Upper lobe of right lung (tissue), 1 donor: ENCODE measurements at places on chromosomes 11 and 22.
A peak's percentile ranks its signal among the peaks of the same experiment; 100 is the strongest.

DNA sequence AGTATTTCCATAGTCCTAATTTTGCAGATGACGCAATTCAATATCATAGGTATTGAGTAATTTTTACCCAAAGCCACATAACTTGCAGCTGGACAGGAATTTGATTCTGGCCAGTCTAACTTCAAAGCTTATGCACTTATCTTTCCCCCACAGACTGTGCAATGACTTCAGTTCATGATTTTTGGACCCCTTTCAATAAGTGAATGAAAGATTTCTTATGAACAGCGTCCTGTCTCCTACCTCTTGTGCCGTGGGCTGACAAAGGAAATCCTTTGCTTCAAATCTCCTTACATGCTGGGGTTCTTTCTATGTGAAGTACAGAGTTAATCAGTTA lies 217.7 kb upstream of the KIRREL3 start:
- no peak for DNase-seq

GRCh38 chr11:114259124-114259526 lies 37.1 kb upstream of the NNMT start:
- DNase-seq, result peak; percentile 70

GRCh38 chr11:47659276-47659675 lies 16.9 kb upstream of the MTCH2 start:
- DNase-seq, result no peak

GRCh38 chr11:59188954-59189353 lies 17.0 kb downstream of the DTX4 start:
- no peak for DNase-seq

- peak; percentile 77 for DNase-seq
These were observed 11.6 kb downstream of the MMP3 start for GRCh38 chr11:102831489-102832440.

DNA sequence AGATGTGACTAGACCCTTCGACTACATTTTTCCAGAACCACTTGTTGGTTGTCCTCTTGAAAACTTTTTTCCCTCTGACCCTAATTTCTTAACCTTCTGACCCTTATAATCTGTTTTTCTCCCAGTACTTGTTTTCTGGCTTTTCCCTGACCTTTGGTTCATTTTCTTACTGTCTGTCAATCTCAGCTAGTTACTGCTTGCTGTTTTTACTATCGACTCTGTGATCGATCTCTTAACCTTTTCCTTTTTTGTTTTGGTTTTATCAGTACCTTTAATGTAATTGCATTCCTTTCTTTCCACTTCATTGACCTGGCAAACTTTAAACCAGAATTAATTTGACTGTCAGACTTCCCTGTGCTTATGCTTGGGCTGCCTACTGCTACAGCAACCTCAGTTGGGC lies 92.8 kb downstream of the DDX10 start:
- DNase-seq, result no peak

GRCh38 chr11:3981084-3981633 lies 113.4 kb upstream of the RRM1 start:
- no peak for DNase-seq

DNA sequence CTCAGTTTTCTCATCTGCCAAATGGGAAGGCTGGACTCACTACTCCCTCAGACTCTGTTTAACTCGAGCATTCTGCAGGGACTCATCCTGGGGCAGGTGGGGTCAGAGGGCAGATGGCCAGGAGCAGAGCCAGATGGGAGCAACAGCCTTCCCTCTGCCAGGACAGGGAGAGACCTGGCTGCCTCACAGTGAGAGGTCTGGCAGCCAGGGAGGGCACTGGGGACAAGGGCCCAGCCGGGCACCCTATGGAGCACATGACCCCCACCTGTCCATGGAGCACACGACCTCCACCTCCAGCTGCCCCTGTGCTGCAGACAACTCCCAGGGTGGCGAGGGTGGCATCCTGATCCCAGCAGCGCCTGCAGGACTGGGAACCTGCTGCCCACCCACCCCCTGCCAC lies 67.4 kb downstream of the IGLL1 start:
- no peak for DNase-seq

DNA sequence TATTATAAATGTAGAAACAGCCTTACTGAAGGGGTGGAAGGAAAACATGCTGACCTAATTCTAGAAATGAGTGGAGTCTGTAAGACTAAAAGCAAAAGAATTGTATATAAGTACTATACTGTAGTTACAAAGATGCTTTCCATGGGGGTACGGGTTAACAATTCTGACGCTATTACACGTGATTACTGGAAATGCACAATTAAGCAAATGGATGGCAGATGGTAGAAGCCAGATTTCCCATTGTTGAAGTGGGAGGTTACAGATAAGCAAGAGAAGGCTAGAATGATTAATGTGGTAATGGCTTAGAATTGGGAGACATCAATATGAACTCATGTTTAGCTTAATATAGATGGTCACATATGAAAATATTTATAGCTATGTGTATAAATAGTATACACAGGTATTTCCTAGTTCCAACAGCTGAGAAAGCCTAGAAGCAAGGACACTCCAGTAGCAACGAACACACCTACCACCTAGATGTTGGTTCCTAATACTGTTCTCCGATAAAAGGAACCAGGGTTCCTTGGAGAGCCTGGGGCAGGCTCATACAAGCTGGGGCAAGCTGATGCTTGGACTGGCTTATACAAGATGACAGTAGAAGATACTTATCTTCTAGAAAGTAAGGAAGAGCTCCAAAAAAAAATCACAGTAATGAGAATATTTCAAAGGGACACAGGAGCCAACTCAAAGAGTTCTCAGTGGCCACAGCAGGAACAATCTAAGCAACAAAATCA lies 13.5 kb downstream of the SMC1B start:
- no peak for DNase-seq

DNA sequence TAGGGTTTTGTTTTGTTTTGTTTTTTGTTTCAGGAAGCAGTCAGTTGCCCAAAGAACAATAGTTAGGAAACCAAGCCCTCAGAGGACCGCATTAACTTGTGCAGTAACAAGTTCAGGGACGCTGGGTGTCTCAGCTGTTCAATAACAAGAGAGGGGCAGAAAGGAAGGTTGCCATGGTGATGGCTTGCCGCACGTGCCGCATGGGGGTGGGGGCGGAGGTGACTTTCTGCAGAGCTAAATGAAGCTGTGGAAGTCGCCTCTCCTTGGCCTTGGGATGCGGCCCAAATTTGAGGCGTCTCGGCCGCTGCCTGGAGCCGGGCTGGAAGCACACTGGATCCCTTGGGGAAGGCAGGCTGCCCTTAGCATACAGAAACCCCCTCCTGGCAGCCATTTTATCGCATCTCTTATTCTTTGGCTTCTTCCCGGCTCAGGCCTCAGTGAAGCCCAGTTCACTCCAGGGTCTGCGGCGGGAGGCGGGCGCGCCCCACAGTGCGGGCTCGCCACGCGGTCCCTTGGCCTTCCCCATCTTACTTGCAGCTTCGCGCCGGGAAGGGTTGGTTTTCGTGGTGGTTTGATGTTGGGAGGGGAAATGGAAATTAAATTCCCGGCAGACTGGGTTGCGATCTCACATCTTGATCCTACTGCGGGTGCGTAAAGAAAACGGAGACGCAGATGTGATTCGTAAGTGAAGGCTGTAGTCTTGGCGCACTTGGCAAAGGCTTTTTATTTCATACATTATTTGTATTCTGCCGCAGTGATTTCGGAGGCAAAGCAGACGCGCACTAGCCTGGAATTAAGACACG lies 94.3 kb downstream of the SLC17A6 start:
- DNase-seq, result no peak

DNA sequence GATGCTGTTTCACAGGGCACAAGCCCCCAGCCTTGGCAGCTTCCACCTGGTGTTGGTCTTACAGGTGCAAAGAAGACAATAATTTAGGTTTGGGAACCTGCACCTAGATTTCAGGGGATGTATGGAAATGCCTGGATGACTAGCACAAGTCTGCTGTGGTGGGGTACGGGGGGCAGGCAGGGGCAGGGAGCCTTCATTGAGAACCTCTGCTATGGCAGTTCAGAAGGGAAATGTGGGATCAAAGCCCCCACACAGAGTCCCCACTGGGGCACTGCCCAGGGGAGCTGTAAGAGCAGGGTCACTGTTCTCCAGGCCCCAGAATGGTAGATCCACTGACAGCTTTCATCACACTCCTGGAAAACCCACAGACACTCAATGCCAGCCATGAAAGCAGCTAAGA lies 686.5 kb downstream of the FAM181B start:
- DNase-seq, result no peak

GRCh38 chr11:72014761-72015320 lies 16.1 kb downstream of the IL18BP start:
- DNase-seq, result peak; percentile 48

- DNase-seq, result no peak
These were observed 139.8 kb upstream of the CEP126 start for GRCh38 chr11:101775033-101775432.

DNA sequence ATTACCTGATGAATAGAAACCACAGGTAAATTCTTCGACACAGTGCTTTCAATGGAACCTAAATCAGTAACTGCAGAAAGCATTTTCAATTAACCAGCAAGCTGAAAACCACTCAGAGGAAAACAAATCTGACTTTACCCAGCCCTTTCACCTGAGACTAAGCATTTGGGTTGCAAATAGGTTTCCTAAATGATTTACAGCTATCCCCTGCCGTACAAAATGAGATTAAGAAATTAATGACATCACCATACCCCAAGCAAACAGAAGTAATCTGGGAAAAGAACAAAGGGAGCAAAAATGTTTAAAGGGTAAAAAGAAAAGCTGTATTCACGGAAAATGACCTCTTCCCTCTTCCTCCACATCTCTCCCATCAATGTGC lies 584 bp downstream of the NOX4 start:
- no peak for DNase-seq

DNA sequence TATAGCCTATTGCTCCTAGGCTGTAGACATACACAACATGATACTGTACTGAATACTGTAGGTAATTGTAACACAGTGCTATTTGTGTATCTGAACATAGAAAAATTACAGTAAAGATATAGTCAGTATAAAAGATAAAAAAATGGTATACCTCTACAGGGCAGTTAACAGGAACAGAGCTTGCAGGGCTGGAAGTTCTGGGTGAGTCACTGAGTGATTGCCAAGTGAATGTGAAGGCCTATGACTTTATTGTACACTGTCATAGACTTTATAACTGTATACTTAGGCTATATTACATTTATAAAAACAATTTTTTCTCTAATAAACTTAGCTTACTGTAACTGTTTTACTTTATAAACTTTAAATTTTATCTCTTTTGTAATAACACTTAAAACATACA lies 332.4 kb upstream of the ARHGAP42 start:
- no peak for DNase-seq

DNA sequence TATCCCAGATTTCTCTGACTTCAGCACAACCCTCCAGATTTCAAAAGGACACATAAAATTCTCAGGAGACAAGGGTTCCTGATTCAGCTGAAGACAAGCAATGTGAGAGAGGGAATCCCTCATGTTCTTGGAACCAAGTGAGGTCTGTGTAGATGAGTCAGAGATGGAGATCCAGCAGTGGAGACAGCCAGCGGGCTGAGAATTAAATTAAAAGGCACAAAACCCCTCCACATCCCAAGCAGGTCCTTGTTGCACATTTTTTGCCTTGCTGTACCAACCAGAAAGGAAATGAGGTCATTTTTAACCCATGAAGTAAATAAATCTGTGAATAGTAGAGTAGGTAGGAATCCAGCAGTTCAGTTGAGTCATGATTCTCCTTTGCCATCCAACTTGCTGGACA lies 9.7 kb downstream of the MTNR1B start:
- no peak for DNase-seq

GRCh38 chr22:29870574-29870973 lies 12.4 kb upstream of the MTMR3 start:
- DNase-seq, result no peak

GRCh38 chr11:10934293-10934860 lies 76.5 kb upstream of the ZBED5 start:
- no peak for DNase-seq

- no peak for DNase-seq
These were observed 25.0 kb downstream of the CASP12 start for GRCh38 chr11:104873252-104873651.

DNA sequence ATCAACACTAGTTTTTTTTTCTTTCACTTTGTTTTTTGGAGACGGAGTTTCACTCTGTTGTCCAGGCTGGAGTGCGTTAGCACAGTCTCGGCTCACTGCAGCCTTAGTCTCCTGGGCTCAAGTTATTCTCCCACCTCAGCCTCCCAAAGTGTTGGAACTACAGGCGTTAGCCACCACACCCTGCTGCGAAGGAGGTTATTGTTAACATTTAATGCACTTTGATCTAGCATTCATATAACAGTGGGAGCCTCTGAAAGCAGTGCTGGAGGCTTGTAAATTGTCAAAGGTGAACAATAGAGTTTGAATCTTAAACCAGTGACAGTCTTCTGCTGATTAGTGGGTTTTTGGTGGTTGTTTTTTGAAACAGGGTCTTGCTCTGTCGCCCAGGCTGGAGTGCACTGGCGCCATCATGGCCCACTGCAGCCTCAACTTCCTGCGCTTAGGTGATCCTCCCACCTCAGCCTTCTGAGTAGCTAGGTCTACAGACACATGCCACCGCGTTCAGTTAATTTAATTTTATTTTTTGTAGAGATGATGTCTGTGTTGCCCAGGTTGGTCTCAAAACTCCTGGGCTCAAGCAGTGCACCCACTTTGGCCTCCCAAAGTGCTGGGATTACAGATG lies 96.9 kb upstream of the HORMAD2 start:
- no peak for DNase-seq

DNA sequence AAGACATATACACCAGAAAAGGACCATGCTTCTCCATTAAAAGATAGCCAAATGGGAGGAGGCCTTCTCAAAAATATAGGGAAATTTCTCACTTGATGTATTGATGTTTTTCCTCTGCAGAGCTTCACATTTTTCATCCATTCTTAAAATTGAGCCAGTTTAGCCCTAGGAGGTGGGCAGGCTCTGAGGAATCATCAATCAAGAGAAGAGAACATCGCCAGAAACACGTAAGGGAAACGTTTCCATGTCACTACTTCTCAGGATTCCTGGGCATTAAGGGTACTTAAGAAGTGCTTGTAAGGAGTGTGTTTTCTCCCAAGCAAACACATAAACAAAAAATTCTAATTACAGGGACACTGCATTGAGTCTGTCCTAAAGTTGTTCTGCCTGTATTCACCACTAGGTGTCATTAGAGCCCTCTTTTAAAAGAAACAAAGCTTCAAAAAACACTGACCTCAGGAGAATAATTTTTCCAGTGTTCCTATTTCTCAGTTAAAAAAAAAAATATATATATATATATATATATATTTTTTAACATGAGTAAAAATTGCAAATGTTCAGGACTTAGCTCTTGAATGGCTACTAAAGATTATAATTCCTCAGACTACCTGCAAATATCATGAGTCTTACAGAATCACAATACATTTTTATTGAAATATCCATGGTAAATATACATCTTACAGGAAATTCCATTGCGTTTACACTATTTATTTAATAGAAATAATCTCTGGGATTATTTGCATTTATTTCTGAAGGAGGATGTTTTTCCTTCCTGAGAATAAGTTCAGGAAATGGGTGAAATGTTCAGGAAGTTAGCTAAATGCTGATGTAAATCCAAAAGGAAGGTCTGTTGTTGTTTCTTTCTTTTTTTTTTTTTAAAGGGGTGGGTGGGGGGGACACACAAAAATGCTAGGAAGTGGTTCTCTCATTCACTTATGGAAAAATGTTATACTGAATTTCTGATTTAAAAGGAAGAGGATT lies 16.0 kb downstream of the FZD4 start:
- DNase-seq, result no peak

GRCh38 chr11:71459076-71459766 lies 6.2 kb downstream of the NADSYN1 start:
- no peak for DNase-seq

- peak; percentile 46 for DNase-seq
These were observed 43.6 kb upstream of the TH start for GRCh38 chr11:2215230-2215560.
